HEK293T (cell line): ENCODE measurements at places on chromosomes 11 and 22.

GRCh38 chr11:2586793-2587131, 113.0 kb downstream of the KCNQ1OT1 start:
- DNase-seq = no peak

DNA sequence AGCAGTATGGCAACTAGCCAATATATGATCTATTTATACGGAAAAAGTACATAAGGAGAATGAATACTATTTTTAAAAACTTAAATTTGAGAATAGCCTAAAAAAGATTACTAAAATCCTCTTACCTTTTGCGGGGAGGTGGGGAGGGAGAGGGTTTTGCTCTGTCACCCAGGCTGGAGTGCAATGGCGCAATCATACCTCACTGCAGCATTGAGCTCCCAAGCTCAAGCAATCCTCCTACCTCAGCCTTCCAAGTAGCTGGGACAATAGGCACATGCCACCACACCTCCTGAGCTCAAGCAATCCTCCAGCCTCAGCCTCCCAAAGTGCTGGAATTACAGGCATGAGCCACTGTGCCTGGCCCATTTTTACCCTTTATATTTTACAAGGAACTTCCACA, 82.0 kb downstream of the TTC28 start:
- DNase-seq = no peak

- no peak for DNase-seq
These were observed 14.5 kb downstream of the ACP2 start for GRCh38 chr11:47233989-47234668.

- no peak for DNase-seq
These were observed 53.3 kb upstream of the SUSD2 start for GRCh38 chr22:24128021-24128420.

DNA sequence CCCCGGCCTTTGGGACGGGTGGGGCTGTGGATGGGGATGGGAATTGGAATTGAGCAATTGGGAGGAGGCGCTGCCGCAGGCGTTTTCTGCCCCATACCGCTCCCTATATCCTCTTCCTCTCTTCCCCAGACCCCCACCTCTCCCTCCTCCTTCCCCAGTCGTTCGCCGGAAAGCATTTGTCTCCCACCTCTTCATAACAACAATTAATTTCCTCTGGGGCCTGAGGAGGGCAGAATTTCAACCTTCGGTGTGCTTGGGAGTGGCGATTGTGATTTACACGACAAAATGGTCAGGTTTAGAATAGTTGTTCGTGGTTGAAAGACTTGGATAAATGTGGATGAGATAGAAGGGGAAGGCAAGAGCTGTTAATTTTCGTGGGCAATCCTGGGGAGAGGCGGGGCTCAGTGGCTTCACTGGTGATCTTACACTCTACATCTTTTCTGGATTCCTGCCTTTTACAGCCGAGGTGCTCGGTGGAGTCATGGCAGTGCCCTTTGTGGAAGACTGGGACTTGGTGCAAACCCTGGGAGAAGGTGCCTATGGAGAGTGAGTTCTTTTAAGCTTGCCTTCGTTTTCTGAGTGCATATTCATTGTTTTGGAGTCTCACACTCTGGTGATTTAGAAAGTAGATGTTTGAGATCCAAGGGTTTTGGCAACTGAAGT, 1.5 kb downstream of the CHEK1 start:
- peak; percentile 70 for DNase-seq

DNA sequence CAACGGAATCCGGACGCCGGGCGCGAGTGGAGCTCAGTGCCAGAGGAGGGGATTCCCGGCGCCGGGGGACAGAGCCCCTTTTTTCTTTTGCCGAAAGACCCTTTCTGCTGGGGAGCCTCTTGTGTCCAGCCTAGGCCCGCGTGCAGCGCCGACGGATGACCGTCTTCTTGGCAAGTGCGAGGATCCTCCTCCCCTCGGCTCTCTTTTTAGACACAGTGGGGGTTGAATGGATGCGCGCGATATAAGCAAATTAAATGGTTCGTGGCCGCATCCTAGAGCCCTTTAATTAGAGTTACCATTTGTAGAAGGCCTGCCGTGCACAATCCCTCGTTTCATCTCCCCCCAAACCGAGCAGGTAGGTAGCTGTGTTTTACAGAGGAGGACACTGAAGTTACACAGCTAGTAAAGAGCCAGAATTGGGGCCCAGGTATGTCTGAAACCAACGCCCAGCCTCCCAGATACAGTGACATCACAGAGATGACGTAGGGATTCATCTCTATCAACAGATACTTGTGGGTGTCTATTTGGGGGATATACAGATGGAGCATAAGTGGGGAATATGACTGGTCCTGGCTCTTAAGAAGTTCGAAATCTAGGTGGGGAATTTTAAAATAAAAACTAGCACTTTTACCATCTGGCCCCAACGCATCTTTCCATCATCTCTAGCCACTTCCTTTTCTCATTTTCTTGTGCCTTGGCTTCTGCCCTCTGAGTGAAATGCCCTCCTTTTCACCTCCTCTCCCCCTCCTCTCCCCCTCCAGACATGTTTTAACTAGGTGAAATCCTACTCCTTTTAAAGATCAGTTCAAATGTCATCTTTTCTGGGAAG, 875 bp downstream of the TCP11L1 start:
- no peak for DNase-seq

DNA sequence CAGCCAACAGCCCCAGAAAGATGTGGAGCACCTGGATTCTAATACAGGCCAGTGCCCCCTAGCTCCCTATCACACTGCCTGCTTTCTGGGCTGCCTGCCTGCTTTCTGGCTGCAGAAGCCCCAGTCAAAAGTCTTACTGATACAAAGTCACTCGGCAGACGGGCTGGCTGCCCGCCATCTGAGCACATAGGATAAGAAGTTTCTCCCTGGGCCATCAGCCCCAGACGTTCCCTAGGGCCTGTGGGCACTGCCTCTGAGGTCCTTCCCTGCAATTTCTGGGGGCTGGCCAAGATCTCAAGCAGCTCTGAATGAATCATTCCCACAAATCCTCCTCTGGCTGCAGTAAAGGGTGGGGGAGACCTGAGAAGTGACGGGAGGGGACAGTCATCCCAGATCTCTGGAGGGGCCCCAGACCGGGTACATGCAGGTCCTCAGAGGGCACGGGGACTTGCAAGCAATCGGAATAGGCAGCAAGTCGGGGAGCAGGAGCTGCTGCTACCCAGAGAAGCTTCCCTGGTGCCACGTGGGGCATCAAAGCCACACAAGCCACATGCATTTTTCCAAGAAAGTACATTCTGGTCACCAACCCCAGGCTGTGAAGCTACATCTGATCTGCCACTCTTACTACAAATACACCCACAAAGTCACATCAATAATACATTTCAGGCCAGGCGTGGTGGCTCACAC, 4.7 kb downstream of the TPST2 start:
- DNase-seq = no peak

GRCh38 chr11:71155846-71156245, 96.5 kb downstream of the SHANK2 start:
- DNase-seq = no peak

GRCh38 chr22:47486569-47487312, 724.3 kb downstream of the TBC1D22A start:
- DNase-seq = no peak

DNA sequence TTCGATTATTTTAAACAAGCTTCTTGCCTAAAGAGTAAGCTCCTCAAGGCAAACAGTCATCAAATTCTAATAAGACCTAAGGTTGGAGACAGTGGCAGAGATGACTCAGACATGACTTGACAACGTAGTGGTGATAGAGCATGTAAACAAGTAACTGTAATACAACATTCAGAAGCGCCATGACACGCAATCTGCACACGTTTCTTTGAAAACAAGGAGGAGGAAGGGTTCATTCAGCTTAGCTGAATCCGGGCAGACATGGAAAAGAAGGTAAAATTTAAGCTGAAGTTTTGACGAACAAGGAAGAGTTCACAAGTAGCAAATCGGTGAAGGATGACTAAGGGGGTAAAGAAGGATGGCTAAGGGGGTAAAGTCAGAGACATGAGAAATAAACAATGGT, 152.4 kb upstream of the ZC3H12C start:
- no peak for DNase-seq

- DNase-seq = no peak
These were observed 3.2 kb downstream of the LRRC4C start for GRCh38 chr11:41456269-41456668.

- DNase-seq = no peak
These were observed 32.7 kb downstream of the VSTM5 start for GRCh38 chr11:93817426-93818348.

DNA sequence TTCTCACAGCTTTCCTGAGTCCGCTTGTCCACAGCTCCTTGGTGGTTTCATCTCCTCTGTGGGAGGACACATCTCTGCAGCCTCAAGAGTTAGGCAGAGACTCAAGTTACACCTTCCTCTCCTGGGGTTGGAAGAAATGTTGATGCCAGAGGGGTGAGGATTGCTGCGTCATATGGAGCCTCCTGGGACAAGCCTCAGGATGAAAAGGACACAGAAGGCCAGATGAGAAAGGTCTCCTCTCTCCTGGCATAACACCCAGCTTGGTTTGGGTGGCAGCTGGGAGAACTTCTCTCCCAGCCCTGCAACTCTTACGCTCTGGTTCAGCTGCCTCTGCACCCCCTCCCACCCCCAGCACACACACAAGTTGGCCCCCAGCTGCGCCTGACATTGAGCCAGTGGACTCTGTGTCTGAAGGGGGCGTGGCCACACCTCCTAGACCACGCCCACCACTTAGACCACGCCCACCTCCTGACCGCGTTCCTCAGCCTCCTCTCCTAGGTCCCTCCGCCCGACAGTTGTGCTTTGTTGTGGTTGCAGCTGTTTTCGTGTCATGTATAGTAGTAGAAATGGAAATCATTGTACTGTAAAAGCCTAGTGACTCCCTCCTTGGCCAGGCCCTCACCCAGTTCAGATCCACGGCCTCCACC, 11.7 kb downstream of the RASD2 start:
- DNase-seq = peak; percentile 99

DNA sequence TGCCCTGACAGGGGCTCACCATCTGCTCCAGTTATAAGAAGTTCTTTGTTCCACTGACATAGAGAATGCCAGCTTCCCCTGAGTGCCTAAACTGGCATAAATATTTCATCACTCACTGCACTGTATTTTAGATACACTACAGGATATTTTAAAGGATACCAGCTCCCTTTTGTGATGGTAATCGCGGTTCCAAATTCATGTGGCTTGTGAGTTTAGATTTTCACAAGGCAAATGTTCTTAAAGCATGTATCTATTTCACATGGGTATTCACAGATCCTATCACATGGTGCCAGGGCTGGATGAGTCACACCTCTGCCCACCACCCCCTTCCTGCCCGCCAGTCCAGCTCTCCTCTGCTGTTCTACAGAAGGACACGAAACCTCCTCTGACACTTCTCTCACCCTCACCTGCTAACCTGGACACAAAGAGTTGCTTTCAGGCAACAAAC, 105.5 kb downstream of the KCNC1 start:
- no peak for DNase-seq

DNA sequence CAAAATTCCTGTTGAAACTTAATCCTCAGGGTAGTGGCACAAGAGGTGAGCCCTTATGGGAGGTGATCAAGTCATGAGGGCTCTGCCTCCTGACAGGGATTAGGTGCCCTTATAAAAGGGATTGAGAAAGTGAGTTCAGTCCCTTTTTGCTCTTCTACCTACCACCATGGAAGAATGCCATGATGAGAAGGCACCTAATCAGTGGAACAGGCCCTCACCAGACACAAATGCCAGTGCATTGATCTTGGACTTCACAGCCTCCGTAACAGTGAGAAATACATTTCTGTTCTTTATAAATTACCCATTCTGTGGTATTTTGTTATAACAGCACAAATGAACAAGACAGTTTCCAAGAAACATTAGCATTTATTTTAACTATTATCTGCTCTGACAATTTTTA, 81.0 kb upstream of the MTMR2 start:
- no peak for DNase-seq

DNA sequence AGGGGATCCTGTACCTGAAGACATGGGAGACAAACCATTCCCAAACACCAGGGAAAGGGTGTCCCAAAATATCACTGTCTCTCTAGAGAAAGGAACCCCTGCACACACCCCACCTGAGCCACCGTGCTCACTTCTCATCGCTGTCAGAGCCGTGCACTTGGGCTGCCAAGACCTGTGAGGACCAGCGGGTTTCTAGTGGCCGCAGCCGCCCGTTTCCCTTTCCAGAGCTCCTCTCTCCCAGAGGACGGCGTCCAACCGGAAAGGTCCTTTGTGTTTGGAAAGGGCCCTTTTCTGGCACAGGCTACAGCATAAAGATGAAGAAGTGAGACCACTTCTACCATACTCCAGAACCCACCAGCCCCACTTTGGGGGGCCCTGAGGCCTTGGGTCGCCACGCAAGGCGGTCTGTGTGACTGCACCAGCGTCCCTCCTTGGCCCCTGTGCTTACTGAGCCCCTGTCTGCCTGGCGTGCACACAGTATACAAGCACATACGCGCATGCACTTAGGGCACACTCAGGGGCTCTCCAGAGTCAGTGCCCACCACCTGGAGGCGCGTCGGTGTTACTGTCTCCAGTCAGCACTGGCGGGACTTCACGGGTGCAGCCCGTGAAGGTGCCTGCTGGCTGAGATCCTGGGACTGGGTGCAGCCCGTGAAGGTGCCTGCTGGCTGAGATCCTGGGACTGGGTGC, 381.8 kb downstream of the TBC1D22A start:
- no peak for DNase-seq

DNA sequence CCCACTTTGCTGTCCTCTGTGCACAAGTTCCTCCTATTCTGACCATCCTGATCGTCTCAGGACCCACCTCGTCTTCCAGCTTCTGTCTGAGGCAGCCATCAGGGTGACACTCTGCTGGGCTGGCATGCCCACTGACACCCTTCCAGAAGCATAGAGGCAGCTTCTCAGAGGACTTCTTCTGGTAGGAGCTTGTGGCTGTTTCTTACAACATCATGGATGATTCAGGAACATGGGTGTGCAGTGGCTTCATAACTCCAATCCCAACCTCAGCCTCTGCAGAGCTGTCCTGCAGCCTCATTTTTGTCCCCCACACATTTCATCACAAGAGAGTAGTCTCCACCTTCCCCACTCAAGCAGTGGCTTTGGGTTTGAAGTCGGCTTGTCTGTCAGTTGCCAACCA, 20.9 kb upstream of the CTR9 start:
- DNase-seq = no peak

- no peak for DNase-seq
These were observed 31.7 kb upstream of the APLP2 start for GRCh38 chr11:130037881-130038585.

GRCh38 chr11:68317147-68317785, 4.9 kb downstream of the LRP5 start:
- no peak for DNase-seq

GRCh38 chr22:35761037-35761436, 43.4 kb downstream of the APOL5 start:
- no peak for DNase-seq

GRCh38 chr22:50702261-50702671, 29.6 kb downstream of the SHANK3 start:
- no peak for DNase-seq

- DNase-seq = no peak
These were observed 496.0 kb downstream of the MIAT start for GRCh38 chr22:27153386-27153785.

- no peak for DNase-seq
These were observed 114.8 kb downstream of the KCNQ1OT1 start for GRCh38 chr11:2584812-2585565.

DNA sequence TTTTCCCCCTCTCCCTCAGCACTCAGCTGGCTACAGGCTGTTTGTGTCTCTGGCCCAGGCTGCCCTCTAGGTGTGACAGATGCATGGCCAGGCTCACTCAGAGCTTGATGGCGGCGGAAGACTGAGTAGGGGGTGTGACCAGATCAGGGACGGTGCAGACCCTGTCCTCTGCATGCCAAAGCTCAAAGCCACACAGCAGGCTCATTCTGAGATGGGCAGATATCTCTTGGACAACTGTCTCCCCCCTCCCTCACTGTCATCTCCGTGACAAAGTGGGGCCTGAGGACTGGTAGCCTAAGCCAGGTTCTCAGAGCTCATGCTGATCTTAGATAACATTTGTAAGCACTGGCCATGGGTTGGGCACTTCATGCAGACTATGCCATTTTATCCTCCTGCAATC, 231.3 kb downstream of the DSCAML1 start:
- DNase-seq = no peak
